ENCODE measurements at places on chromosomes 1 and 21.

GRCh38 chr1:70487910-70488665, 77.0 kb downstream of the CTH start:
- DNase-seq = peak; percentile 16

- no peak for DNase-seq
These were observed 28.1 kb downstream of the A3GALT2 start for GRCh38 chr1:33292726-33293340.

DNA sequence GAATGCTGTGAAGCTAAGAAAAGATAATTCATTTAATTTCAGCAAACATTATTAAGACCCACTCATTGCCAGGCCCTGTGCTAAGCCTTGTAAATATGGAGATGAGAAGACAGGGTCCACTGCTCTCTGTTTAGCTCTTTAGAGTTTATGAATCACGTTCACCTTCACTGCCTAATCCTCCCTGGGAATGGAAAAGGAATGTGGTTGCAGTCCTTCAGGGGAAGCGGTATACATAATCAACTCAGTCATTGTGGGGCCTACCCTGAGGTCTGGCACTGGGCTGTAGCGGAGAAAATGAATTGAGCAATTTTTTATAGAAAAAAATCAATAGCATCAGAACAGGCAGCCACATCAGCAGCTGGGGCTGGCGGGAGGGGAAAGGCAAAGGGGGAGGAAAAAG, 412.1 kb upstream of the NFIA start:
- DNase-seq = no peak

- DNase-seq = no peak
These were observed 16.9 kb upstream of the QSOX1 start for GRCh38 chr1:180137776-180138175.

GRCh38 chr1:54124472-54124871, 28.3 kb downstream of the CDCP2 start:
- DNase-seq = no peak

DNA sequence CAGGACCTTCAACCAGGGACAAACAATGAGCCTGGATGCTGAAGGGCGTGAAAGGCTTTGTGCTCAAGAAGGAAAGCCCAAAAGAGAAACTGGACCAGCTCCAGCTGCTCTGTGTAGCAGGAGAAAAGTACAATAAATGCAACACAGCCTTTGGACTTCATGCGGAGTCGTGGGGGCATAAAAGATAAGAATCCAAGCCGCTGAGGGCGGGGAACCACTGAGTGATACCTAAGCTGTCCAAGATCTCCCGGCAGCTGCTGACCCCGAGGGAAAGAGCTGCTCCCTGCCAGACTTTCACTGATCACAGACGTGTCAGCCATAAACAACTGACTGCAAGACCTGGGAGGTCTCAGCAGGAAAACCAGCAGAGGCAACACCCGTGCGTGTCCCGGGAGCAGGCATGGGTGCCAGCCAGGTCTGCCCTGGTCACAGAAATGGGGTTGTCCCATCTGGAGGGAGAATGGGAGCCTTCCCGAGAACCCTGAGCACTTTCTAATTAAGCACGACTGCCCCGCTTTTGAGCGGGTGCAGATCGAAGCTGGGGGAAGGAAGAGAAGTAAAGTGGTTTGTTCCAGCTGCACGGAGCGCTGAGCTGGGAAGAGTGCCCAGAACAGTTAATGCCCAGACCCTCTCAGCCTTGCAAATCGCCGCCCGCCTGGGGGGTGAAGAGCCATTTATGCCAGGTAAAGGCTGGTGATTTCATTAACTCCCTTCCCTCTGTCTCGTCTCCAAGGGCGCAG, 68.3 kb upstream of the TARDBP start:
- DNase-seq = no peak

GRCh38 chr1:109845658-109846057, 65.0 kb upstream of the CSF1 start:
- no peak for DNase-seq

DNA sequence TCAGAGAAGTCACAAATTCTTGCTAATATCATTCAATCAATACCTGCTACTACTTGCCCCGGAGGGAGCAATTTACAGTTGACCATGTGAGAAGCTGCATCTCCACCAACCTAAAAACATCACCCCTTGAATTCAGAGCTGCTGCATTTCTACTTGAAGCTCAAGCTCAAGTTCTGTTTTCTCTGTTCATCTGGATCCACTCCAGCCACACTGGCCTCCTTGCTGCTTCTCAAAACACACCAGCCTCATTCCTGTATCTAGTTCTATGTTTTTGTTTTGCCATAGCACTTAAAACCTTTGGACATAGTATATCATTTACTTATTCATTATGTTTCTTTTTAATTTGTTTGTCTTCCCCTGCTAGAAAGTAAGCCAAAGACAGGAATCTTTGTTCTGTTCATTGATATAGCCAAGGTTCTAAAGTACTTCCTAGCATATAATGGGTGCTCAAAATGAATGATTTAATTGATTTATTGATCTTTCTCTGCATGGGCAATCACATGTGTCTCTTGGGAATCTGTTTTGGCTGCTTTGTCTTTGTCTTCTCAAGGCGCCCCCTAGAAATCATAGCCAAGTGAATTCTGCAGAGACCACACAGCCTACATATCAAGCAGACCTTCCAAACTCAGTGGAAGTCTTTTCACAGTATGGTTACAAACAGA, 23.6 kb downstream of the SYF2 start:
- DNase-seq = no peak

- no peak for DNase-seq
These were observed 3.0 kb downstream of the FNDC5 start for GRCh38 chr1:32867671-32868070.

DNA sequence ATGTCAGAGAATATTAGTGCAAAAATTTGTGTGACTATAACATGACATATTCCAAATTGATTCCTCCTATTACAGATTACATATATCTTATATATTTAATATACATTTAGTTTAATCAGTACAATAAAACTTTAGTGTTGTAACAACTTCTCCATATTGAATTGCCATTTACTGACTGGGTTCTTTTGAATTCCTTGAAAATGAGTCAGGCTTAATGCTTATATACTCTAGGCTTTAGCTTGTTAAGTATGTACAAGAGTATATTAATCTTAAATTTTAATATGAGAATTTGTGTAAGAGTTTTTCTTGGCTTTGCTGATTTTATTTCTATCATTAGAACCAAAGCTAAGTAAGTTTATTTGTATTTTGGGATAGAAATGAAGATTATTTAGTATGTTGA, 40.3 kb downstream of the XPR1 start:
- DNase-seq = no peak

- no peak for DNase-seq
These were observed 880 bp downstream of the IGSF21 start for GRCh38 chr1:18108299-18109057.

DNA sequence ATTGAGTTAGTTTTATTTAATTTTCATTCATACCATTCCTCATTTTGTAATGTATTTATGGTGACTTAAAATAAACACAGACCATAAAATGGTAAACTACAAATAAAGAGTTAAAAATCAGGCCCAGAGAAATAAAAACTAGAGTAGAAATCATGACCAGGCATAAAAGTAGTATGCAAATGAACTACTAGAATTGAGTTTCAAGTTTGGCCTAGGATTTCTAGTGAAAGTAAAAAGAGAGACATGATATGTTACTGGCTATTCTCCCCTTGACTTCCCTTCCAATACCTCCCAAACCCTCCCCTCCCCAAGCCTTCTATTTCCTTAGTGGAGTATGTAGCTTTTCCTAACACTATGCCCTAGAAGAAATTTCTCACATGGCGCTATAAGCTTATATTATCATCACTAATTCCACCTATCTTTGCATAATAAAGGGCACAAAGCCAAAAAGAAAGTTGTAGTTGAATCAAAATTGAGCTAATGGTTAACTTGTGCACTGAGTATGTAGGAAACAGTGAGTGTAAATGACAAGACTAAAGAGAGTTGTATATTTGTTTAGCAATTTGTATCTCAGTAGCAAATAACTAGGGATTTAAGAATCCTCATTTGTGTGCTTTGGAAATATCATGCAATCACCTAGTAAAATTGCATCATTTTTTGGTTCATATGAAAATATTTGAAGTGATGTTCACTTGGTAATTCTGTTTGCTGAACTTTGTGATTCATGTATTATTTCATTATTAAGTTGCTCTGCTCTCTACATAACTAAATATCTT, 29.7 kb upstream of the CDC14A start:
- no peak for DNase-seq

- DNase-seq = peak; percentile 22
These were observed 19.0 kb upstream of the SUMO3 start for GRCh38 chr21:44836666-44837471.

DNA sequence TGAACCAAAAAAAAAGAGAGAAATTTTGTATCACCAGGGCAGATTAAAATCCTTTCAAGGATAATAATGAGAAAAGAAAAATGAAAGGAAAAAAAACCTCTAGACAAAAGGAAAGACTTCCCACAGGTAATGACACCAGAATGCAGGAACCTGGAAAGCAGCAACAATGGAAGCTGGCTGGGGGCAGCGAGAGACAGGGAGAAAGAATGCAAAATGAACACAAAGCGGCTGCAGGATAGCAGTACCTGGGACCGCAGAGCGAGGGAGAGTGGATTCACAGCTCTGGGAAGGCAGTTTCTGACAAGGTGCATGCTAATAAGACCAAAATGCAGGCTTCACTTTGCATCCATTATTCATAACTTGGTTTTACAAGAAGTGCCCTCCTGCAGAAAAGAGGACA, 349.0 kb downstream of the SIPA1L2 start:
- DNase-seq = no peak

DNA sequence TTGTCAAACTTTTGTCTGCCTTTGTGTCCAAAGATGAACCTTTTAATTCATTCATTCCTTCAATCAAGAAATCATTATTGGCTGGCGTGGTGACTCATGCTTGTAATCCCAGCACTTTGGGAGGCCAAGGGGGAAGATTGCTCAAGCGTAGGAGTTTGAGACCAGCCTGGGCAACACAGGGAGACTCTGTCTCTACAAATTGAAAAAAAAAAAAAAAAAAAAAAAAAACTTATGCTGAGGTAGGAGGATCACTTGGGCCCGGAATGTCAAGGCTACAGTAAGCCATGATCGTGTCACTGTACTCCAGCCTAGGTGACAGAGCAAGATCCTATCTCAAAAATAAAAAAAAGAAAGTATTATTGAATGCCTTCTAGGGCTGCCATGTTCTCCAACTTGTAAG, 51.3 kb upstream of the CXADR start:
- no peak for DNase-seq

DNA sequence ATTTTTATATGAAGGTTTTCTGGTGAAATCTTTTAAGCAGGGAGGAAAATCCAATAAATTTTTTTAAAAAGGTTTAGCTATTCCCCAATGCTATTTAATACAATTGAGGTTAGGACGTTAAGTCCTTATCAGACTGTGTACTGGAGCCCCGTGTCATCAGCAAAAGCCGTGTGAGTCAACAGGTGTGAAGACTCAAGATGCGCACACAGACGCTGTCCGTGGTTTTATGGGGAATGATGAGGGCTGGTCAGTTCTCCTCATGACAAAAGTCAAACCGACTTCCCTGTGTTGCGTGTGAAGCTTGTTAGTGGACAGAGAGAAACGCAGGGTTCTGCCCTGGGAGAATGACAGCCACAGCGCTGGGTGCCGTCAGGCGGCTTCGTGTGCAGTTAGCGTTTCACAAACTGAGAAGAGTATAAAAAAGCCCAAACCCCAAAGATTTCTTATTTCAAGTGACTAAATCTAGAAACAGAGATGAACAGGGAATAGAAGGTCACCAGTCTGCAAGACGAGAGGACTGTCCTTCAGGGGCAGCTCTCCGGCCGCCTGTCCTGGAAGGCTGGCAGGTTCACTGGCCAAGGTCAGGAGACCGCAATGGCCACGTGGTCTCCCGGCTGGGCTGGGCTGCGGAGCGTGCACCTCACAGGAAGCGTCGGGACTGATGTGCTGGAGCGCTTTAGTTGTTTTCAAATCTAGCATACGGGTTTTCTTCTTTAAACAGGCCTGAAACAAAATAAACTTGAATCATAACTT, 22.4 kb downstream of the PTTG1IP start:
- DNase-seq = no peak

GRCh38 chr21:35563885-35564451, 496.4 kb downstream of the SETD4 start:
- no peak for DNase-seq

DNA sequence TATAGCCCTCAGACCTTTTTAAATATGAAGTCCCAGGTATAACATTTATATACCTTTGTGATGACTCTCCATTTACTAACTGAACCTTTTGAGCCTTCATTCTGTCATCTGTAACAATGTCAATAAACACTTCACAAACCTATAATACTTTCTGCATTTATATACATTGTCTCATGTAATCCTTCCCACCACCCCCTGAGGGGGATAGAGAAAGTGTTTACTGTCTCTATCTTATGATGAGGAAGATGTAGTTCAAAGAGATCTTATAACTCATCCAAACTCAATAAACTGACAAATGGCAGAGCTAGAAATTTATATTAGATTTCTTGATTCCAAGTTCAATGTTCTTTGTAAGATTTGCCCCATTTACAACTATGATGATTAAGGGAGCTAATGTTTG, 48.3 kb upstream of the CR2 start:
- no peak for DNase-seq

DNA sequence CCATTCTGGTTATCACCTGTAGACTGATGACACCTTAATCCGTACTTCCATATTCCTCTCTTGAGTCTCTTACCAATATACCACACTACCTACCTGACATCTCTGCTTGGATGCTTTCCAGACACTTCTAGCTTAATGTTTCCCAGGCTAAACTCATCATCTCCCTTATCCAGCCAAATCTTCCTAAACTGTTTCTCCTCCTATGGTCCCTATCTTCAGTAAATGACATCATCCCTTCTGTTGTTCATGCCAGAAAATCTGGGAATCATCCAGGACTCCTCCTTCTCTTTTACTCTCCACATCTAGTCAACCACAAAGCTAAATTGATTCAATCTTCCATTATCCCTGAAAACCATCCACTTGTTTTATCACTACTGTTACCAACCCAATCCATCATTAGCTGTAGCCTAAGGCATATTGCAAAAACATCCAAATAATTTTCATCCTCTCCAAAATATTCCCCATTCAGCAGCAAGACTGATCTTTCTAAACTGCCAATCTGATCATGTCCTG, 464.1 kb upstream of the BEND5 start:
- no peak for DNase-seq

- no peak for DNase-seq
These were observed 6.0 kb upstream of the BCL10 start for GRCh38 chr1:85282424-85282823.

DNA sequence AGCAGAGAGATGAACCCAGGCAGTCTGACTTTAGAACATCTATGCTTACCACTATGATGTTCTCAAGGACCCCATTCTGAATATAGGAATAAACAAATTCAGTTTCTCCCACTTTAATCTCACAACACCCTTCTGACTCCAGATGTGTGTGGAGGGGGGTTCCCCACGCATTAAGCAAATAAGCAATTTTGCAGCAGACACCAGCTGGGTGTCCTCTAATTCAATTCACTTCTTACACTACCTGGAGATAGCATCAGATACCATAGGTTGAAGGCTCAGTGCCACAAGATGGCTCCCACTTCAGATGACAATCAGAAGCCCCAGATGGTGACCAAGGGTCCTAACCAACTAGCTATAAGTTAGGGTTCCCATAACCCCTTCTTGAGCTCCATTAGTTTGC, 30.3 kb upstream of the CEP350 start:
- DNase-seq = no peak

- DNase-seq = no peak
These were observed 203.2 kb downstream of the SDCCAG8 start for GRCh38 chr1:243459059-243459458.

- no peak for DNase-seq
These were observed 2.9 kb upstream of the CENPL start for GRCh38 chr1:173827611-173828010.

Measured in epithelial cell of prostate (primary cell).